ENCODE measurements at places on chromosomes 1 and 21. TPM values are rescaled to one million over a fixed set of nuclear protein-coding genes. Genes with fewer than 3 reads are reported as not detected.

Gene EVA1C
- total RNA-seq, result 2.5 TPM

Gene CNR2
- not detected for total RNA-seq

Gene SPRR2G
- not detected for total RNA-seq

Gene CCDC27
- total RNA-seq, result not detected

Gene THEM5
- total RNA-seq, result not detected

Gene OXCT2
- total RNA-seq, result 0.37 TPM

Gene MYOG
- total RNA-seq, result not detected

Gene C21orf58
- 9.7 TPM for total RNA-seq

Gene TMEM269
- 0.32 TPM for total RNA-seq

Gene SLC5A9
- total RNA-seq, result not detected

Gene C21orf91
- total RNA-seq, result 14.3 TPM

Gene CLIC6
- total RNA-seq, result 0.17 TPM

Data from glutamatergic neuron (in vitro differentiated cells).